HS-5 (cell line): ENCODE measurements at places on chromosomes 3 and 15.

GRCh38 chr3:39146611-39147591, 6.5 kb downstream of the CSRNP1 start:
- peak; percentile 81 for DNase-seq

DNA sequence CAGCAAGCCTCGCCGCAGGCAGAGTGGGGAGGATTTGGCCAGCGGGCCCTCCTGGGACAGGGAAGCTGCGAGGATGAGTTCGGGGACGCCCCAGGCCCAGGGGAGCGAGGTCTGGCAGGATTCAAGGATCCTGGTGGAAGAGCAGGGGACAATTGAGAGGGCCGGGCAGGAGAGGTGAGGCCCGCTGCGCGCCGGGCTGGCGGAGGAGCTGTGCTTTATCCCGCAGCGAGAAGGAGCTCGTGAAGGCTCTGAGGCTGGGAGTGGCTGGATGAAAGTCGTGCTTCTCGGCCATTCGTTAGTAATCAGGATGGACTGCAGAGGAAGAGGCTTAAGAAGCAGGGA, 3.6 kb downstream of the SLC51A start:
- no peak for DNase-seq

- DNase-seq: no peak
Observed at GRCh38 chr3:194748225-194748624, 62.5 kb downstream of the FAM43A start.

DNA sequence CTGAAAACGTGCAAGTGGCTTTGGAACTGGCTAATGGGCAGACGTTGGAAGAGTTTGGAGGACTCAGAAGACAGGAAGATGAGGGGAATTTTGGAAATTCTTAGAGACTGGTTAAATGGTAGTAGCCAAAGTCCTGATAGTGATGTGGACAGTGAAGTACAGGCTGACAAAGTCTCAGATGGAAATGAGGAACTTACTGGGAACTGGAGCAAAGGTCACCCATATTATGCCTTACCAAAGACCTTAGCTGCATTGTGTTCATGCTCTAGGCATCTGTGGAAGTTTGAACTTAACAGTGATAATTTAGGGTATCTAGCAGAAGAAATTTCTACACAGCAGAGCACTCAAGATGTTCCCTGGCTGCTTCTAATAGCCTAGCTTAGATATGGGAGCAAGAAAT, 28.6 kb upstream of the SERPINI2 start:
- no peak for DNase-seq

DNA sequence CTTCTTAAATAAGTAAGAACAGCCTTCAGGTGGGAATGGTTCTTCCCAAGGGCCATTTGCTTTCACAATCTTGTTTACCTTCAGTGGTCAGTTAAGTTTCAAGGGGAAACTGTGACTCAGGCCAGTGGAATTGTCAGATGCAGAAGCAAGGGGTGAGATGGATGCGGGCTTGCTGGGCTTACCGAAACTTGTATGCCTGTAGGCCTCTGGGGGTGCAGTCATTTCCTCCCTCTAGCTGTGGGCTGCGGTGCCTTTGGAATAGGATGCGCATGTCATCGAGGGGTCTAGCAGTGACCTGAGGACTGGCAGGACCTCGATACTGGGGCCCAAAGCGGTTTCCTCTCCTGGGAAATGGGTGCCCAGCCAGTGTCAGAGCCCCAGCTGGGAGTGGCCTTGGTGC, 121.6 kb downstream of the EEFSEC start:
- DNase-seq: peak; percentile 53

DNA sequence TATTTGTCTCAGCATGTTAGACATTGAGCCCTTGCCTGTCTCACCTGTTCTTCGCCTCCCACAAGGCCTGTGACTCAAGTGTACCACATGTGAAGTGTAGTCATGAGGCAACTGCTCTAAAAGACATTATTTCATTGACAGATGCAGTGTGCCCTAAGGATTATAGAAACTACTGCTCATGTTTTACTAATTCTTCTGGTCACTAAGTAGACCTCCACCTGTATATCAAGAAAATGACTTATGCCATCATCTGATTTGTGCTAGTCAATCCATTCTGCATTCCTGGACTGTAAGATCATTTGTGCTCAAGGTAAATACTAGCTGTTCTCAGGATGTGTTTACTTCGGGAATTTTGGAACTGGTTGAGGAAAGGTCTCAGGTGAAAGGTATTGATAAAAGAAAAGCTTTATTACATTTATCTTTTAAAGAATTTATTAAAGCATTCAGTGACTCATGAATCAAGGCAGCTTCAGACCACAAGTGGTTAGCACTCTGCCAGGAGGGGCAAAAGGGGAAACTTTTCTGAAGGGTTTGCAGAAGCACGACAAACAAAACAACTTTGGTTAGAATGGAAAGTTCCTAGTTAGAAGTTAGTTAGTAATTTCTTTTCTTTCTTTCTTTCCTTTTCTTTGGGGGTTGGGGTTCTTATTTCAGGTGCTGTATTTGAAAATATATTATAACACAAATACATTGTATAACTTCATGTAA, 465.3 kb upstream of the CBLB start:
- no peak for DNase-seq

GRCh38 chr3:182737825-182738224, 55.5 kb upstream of the ATP11B start:
- DNase-seq: no peak

DNA sequence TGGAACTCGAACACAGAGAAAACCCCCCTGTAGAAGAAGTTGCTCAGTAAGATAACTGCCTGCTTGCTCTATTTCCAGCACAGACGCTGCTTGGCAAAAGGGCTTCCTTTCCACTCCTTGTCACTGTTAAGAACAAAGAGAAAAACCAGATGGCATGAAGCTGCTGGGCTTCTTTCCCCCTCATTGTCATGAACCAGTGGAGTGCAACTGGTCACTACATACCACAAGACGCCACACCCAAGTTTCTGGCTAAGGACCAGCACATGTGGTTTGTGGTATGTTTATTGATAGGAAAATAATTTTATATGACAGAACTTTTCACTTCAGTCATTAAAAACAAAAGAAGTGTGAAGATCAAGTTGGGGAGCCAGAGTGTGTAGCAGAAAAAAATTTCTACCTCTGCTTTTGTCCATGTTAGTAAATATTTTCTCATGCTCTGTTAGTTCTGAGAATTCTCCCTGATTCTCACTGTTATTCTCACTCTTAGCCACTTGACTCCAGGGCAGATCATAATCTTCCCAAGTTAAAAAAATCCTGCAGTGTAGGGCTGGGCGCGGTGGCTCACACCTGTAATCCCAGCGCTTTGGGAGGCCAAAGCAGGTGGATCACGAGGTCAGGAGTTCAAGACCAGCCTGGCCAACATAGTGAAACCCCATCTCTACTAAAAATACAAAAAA, 37.9 kb downstream of the CLK3 start:
- DNase-seq: peak; percentile 49

DNA sequence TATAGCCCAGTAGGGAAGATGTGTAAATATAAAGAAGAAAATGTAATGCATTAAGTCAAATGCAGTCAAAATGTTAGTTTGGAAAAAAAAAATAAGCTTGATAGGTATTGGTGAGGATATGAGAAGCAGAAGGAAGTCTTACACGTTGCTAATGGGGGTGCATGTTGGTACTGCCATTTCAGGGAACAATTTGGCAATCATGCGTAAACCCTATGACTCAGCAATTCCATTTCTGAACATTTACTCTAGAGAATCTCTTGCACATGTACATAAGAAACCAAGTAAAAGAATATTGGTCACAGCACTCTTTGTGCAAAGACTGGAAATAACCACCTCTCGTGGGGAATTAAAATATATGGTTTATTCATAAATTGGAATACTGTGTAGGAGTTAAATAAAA, 35.5 kb upstream of the TIMP4 start:
- peak; percentile 86 for DNase-seq

DNA sequence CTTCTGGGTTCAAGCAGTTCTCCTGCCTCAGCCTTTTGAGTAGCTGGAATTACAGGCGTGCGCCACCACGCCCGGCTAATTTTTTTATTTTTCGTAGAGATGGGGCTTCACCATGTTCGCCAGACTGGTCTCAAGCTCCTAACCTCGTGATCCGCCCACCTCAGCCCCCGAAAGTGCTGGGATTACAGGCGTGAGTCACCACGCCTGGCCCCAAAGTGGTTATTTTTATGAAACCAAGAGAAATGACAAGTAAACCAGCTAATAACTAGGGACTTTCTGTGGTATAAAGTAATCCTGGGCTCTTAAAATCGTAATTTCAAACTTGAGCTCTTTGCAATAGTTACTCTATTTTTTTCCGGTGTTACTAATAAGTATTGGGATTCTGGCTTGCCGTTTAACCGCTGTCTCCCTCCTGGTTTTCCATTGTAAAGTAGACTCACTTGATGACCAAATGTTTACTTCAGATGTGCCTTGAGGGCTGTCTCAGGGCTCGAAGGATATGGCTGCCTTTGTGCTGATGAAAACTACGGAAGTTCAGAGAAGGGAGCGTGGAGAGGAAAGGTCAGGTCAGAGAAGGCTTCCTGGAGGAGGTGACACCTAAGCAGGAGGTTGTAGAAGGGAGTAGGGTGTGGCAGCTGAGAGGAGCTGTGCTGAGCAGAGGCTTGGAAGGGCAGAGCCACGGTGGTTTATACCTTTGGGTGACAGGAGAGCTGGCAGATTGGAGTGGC, 4.2 kb downstream of the ZSCAN2 start:
- no peak for DNase-seq

- DNase-seq: no peak
Observed at GRCh38 chr3:8485141-8485870, 16.3 kb upstream of the LMCD1 start.

DNA sequence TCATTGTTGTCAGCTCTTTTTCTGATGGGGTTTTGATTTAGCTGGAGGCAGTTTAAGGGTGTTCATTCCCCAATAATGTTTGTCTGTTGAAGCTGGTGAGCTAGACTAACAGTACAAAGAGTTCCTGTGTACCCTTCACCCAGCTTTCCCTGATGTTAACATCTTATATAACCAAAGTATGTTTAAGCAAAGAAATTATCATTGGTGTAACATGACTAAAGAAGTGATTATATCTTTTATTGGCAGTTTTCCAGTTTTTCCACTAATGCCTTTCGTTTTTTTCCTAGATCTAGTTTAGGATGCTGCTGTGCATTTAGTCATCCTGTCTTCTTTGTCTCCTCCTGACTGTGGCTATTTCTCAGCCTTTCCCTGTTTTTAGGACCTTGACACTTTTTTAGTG, 165.6 kb downstream of the LPP start:
- peak; percentile 29 for DNase-seq

- no peak for DNase-seq
Observed at GRCh38 chr3:100899440-100900091, 93.7 kb downstream of the ABI3BP start.

DNA sequence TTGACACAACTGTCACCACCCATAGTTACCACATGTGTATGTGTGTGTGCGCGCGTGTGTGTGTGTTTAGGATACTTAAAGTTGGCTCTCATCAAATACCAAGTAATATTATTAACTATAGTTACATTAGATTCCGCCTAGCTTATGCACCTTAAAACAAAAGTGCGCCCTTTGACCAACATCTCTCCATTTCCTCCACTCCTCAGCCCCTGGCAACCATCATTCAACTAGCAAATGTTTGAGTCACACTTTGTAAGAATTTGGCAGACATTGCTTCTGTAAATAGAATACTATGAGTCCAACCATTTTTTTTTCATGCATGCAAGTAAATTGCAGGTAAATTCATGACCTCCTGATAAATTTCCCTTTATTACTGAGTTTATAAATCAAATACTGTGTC, 169.3 kb downstream of the GBE1 start:
- DNase-seq: no peak

DNA sequence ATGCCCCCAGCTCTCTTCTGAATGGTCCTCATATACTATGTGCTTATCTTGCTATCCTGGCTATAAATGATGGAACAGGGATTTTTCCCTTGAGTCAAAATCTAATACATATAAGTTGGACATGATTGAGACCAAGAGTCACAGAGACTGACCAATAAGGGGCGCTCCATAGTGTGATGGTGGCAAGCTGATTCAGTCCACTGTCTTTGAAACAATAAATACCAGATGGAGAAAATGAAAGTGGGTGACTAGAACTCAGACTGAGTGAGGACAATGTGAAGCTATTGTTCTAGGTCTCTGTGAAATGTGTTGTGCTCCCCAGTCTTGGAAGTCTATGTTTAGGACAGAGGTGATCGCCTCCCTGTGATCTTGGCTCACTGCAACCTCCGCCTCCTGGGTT, 10.6 kb upstream of the FSTL1 start:
- DNase-seq: no peak
